ENCODE measurements at places on chromosomes 16 and 17. TPM values are rescaled to one million over a fixed set of nuclear protein-coding genes. Genes with fewer than 3 reads are reported as not detected.
A peak's percentile ranks its signal among the peaks of the same experiment; 100 is the strongest.

The SLC6A2 gene
- not detected for total RNA-seq

The MYOCD gene
- not detected for total RNA-seq

The ARRB2 gene
- 226 TPM for total RNA-seq

The ALOX12 gene
- not detected for total RNA-seq

The SEC14L5 gene
- total RNA-seq: not detected

The ZNF597 gene
- total RNA-seq: 2.1 TPM

The FBXO39 gene
- total RNA-seq: not detected

The FBXW10 gene
- total RNA-seq: not detected

The MEIOB gene
- not detected for total RNA-seq

The TBC1D3E gene
- total RNA-seq: not detected

The SEZ6L2 gene
- total RNA-seq: 0.38 TPM

The PRAC1 gene
- total RNA-seq: not detected

The CX3CL1 gene
- total RNA-seq: not detected

The TEKT1 gene
- not detected for total RNA-seq

- no peak for DNase-seq
Observed at GRCh38 chr16:30369091-30369937, 980 bp downstream of the TBC1D10B start.

- DNase-seq: no peak
Observed at GRCh38 chr16:78177987-78178386, 78.5 kb downstream of the WWOX start.

DNA sequence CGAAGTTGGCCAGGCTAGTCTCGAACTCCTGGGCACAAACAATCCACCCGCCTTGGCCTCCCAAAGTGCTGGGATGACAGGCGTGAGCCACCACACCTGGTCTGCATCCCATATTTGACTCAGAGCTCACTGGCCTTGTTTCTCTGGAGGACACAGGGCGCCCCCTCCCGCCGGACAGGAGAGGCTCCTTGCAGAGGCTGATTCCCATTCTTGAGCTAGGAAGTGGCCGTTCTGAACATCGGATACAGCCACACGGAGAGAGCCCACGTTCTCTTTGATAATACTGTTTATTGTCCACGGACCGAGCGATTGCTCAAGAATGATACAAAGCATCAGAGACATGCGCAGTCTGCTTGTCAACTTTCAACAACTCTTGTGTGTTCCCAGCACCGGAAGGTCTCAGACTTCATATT is 12.1 kb upstream of the USP36 start:
- DNase-seq: no peak

DNA sequence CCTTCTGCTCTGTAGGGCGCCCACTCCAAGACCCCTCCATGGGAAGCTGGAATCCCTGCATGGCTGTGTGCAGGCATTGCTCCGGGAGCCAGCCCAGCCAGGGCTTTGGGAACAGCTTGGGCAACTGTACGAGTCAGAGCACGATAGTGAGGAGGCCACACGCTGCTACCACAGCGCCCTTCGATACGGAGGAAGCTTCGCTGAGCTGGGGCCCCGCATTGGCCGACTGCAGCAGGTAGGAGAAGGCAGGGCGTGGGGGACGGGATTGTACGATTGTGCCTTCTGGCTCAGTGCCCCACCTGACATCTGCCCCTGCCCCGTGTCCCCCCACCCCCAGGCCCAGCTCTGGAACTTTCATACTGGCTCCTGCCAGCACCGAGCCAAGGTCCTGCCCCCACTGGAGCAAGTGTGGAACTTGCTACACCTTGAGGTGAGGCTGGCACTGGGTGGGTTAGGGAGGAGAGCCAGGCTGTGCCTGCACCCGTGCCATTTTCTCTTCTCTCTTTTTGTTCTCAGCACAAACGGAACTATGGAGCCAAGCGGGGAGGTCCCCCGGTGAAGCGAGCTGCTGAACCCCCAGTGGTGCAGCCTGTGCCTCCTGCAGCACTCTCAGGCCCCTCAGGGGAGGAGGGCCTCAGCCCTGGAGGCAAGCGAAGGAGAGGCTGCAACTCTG is 8.7 kb upstream of the TMEM88 start:
- DNase-seq: no peak

- DNase-seq: peak; percentile 13
Observed at GRCh38 chr17:74814453-74814852, 38.3 kb upstream of the NAT9 start.

DNA sequence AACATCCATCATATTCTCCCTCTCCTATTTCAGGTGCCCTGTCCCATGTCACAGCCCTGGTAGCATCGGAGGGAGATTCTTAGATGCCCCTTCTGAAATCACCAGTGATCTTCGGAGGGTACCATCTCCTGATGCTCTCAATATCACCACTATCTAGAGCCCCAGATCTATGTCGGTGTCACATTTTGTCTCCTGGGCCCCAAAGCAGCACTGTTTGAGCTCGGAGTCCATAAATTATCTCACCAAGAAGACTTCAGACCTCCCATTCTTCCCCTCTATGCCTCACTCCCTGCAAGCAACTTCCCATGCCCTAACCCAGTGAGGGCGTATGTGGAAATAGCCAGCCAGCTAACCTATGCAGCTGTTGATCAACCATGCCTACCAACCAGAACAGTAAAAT is 51.5 kb upstream of the NLK start:
- DNase-seq: no peak

DNA sequence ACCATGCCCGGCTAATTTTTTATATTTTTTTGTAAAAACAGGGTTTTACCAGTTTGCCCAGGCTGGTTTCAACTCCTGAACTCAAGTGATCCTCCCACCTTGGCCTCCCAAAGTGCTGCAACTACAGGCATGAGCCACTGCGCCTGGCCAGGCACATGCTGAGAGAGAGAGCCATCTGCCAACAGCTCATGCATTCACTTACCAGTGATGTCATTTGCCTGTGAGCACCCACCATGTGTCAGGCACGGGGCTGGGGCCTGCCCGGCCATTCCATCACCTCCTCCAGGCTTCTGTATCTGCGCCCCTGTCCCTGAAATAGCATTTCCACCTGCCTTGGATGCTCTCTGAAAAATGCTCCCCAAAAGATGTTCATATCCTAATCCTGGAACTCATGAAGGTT is 43.6 kb upstream of the PEMT start:
- DNase-seq: no peak

- DNase-seq: no peak
Observed at GRCh38 chr16:551210-551609, 9.0 kb upstream of the PRR35 start.

- no peak for DNase-seq
Observed at GRCh38 chr17:50891577-50891989, 25.4 kb upstream of the TOB1 start.

DNA sequence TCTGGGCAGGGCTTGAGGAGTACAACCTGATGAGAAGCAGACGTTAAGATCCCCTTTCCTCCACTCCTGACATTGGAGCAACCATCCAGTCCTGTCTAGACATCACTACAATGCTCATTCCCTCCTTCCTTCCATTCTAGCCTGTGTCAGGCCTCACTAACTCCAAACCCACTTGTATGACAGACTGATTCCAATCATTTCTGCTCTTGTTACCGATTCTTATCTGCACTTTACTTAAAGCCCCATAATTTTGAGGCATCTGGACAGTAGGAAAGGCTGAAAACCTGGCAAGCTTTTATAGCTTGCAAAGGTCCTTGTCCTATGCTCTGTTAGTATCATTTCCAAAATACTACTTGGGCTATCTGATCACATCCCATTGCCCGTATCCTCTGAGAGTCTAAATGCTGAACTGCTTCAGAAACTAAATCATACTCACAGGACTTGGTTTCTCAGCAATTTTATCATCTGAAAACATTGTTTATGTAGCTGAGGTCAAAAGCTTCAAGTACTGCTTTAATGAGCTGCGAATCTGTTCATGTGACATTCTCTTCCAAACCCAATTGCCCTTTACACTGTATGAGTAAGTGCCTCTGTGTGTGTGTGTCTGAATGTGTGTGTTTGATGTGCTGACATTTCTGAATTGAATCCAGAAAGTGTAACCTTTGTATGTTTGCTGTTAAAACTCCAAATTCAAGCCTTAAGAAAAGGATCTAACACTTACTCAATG is 57.2 kb upstream of the CACNG3 start:
- DNase-seq: no peak

GRCh38 chr16:1175566-1176279 is 22.8 kb downstream of the CACNA1H start:
- no peak for DNase-seq

DNA sequence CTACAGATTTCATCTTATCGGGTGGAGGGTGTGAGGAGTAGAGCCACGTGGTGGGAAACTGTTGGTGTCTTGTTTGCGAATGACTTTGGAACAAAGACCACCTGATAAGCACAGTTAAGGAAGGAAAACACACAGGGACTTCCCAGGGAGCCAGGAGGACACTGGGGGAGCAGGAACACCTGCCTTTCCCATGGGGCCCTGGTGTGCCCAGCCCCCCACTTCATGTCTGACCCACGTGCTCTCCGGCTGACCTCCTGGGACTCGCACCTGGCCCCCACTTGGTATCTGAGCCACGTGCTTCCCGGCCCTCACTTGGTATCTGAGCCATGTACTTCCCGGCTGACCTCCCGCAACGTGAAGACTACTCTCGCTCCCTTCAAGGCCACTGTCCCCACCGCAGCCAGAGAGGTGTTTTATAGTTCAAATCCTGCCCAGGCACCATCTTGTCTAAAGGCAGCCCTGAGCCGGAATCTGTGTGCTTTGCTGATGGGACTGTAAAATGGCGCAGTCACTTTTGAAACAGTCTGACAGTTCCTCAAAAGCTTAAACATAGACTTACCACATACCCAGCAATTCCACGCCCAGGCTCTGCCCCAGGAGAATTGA is 5.4 kb upstream of the CSNK1D start:
- DNase-seq: no peak

DNA sequence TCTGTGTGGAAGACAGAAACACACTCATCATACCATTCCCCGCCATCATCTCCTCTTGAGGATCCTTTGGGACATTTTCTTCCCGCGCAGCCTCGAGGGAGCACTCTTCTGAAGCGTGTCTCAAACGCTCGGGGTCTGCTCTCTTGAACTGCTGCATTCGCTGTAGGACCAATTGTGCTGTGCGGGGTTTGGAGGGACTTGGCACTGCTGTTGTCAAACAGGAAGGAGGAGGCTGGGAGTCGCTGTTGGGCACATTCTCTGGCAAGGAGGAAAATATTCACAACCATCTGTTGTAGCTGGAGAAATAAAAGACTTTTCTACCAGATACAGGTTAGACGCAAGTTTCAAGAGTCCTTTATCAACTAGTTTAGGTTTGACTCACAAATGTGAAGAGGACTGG is 5.0 kb downstream of the SLX4 start:
- no peak for DNase-seq

DNA sequence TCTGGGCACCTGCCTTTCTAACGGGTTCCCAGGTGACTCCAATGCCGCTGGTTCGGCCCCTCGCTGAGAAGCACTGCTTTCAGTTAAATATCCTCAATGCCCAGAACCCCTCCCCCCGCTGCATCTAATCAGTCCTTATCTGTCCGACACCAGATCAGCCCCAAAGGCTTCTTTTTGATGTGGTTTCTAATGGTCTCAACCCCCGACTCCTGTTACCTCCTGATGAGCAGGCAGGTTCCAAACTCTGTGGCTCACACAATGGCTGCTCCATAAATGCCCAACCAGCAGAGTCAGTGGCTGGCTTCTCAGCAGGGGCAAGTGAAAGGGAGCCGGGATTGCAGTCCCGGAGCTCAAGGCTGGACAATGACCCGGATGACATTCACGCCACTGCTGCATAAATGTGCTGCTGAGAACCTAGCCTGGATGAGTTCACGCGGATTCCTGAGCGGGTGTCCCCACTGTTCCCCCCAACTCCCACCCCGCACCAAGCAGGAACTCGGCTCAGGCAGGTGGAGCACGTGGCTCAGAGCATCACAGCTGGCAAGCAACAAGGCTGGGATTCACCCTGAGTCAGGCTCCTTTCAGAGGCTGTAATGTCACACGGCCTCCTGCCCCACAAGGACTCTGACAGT is 1.0 kb upstream of the SLC38A8 start:
- no peak for DNase-seq

DNA sequence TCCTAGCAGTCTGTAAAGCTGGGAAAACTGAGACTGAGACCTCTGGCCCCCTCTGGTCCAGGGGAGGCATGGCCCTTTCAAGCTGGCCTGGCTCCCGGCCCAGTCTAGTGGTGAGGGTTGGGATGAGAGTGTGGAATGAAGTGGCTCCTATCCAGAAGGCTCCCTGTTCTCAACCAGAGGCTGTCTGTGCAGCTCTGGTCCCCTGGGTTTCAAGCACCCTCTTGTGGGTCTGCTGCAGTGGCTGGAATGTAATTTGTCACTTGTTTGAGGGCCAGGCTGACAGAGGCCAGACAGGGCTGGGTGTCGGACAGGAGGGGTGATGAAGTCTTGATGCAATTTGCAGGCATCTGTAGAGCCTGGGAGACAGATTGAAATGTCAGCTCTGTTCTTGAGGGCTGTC is 22.1 kb upstream of the PHF12 start:
- no peak for DNase-seq

GRCh38 chr16:53933407-53933806 is 229.5 kb downstream of the FTO start:
- DNase-seq: no peak

DNA sequence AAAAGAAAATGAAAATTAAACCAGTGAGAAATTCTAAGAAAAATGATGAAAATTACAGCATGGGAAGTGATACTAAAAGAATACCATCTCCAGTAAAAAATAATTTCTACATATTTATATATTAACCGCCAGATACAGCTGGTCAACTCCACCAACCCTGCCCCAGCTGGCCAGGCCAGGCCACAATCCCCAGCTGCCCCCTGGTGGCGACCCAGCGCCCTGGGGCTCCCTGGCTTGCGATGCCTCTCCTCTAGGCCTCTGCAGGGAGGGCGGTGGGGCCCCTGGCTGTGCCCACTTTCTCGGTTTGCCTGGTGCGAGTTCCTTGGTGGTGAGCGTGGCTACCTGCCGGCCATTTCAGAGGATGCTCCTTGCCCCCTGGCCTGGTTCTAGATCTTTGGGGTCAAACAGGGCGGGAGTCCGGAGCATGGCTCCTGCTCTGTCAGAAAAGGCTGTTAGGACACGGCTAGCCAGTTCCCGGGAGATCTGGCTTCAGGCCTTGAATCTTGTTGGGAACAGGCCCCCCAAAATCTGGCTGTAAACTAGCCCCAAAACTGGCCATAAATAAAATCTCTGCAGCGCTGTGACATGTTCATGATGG is 14.5 kb downstream of the GLIS2 start:
- peak; percentile 79 for DNase-seq

GRCh38 chr16:69094501-69094900 is 11.0 kb upstream of the HAS3 start:
- no peak for DNase-seq

- no peak for DNase-seq
Observed at GRCh38 chr17:66684261-66684660, 150.7 kb upstream of the CACNG5 start.

DNA sequence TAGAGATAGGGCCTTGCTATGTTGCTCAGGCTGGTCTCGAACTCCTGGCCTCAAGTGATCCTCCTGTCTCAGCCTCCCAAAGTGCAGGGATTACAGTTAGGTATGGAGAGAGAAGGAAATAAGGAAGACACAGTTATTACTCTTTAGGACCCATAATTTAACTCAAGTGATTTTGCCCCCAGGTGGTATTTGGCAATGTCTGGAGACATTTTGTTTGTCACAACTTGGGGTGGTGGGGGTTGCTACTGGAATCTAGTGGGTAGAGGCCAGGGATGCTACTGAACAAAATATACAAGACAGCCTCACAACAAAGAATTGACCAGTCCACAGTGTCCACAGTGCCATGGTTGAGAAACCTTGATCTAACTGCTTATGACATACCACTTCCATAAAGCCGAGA is 64.1 kb downstream of the PRKCB start:
- no peak for DNase-seq

- DNase-seq: no peak
Observed at GRCh38 chr17:17795946-17796786, 40.6 kb downstream of the SREBF1 start.

- DNase-seq: no peak
Observed at GRCh38 chr17:55492781-55493341, 18.4 kb downstream of the SMIM36 start.

Measured in activated CD4-positive, alpha-beta memory T cell treated with anti-CD3 and anti-CD28 coated beads for 36 hours (primary cell).